ENCODE measurements at places on chromosomes 5 and 9.

DNA sequence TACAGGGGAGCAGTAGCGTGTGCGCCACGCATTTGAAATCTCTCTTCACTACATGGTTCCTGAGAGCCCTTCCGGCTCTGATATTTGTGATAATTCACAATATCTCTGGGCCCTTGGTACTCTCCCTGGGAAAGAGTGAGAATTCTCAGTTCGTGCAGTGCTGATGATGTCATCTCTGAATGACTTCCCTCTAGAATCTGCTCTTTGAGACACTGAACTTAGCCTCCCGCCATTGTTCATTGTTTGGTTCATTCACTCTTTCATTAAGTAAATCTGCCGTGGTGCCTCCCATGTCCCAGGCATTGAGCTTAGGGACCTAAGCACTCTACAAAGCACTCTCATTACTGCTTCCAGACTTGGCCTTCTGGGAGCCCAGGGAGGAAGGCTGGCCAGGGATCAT lies 94.0 kb downstream of the PPARGC1B start:
- no peak for DNase-seq

DNA sequence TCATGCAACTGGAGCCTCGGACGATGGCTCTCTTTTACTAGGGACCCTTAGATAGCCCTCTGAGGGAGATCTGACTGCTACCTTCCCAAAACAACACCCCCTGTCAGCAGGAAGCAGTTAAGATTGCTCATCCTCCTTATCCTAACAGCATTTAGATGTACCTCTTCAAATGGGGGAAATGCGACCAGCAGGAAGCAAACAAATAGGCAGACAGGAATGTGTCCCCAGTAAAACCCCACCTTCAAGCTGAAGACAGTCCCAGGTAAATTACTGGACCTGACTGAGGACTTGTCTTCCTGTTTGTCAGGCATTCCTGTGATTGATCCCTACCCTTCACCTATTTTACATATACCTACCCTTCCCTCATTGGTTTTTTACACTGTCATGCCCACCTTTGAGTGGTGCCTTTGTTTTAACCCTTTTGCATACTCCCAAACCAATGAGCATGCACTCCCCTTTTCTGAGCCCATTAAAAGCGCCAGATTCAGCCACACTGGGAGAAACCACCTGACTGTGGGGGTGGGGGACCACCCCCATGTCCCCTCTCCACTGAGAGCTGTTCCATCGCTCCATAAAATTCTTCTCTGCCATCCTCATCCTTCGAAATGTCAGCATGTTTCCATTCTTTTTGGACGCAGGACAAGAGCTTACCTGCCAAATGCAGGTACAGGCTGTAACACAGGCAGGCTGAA lies 954.0 kb upstream of the CDH6 start:
- no peak for DNase-seq

DNA sequence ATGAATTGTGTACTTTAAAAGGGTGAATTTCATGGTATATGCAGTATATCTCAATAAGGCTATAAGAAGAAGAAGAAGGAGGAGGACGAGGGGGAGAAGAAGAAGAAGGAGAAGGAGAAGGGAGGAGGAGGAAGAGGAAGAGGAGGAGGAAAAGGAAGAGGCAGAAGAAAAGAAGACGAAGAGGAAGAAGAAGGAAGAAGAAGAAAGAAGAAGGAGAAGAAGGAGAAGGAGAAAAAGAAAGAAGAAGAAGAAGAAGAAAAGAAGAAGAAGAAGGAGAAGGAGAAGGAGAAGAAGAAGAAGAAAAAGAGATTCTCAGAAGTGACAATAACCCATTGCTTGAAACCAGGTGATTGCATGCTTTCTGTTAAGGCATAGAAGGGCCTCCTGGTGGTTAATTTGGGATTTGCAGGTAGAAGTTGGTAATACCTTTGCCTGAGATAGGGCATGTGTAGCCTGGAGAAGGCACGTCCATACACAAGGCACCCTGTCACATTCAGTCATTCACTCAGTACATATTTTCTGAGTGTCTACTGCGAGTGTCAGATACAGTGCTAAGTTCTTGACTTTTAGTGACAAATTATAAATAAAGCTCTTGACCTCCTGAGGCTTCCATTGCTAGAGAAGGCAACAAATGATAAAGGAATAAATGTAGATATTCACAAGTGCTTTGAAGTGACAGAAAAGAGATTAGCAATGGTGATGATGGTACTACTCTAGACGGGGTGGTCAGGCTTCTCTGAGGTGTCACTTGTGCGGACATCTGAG lies 231.3 kb downstream of the NPR3 start:
- DNase-seq, result no peak

DNA sequence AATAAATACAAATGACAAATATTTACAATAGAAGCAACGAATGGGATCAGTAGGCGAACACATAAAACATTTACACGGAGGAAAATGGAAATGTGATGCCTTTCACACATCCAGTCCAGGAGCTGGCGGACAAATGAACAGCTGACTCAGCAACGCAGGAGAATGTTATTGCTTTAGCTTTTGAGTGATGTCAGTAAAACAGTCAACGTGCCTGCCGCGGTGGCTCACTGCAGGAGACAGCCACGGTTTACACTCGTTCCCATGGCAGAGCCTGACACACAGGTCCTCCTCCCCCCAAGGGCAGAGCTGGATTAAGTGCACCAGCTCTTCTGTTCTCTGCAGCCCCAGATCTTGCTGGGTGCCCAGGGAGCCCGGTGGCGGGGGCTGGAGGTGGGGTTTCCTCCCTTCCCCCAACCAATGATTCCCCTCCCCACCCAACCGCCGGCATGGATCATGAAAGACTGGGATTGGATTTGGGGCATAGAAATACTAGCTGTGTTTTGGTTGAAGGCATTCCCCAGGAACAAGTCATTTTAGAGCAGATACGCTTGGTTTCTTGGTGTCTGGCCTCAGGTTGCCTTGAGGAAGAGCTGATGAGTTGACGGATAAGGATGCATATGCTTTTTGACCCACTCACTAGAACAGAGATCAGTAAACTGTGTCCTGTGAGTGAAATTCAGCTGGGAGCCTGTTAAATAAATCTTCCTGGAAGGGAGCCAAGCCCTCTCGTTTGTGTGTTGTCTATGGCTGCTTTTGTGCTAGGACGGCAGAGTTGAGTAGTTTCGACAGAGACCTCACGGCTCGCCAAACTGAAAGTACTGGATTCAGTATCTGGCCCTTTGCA lies 12.5 kb downstream of the STC2 start:
- DNase-seq, result no peak

DNA sequence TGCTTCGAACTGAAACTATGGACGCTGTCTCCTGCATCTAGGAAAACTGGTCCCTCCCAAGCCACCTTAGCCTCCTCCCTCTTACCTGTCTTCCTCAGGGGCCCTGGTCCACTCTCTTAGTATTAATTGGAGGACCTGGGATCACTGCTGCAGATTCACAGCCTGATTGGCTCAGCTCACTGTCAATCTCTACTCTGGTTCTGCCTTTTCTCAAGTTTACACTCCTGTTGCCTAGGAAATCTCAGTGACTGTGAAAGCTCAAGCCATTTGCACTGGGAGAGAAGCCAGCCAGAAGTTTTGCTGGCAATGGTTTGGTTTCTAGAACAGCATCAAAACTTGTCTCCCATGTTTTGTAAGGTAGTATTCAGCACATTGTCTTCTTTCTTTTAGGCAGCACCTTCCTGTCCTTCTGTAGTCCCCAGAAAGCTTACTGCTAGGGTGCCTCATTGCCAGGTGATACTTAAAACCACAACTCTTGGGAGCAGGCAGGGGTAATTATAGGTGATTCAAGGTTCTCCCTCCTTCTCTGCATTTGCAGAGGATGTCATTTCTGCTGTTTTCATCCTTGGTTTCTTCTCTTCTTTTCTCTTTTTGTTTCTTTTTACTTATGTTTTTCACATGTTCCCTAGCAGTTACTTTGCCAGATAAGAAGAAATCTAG lies at the start of gene CAPSL:
TSS of gene CAPSL (minus strand) at position 55 of the 660 bp plus-strand sequence. CDS start 17,502 bp downstream, outside the sequence.
- DNase-seq, result no peak

Measured in activated gamma-delta T cell (primary cell).